ENCODE measurements at places on chromosomes 4 and X.

DNA sequence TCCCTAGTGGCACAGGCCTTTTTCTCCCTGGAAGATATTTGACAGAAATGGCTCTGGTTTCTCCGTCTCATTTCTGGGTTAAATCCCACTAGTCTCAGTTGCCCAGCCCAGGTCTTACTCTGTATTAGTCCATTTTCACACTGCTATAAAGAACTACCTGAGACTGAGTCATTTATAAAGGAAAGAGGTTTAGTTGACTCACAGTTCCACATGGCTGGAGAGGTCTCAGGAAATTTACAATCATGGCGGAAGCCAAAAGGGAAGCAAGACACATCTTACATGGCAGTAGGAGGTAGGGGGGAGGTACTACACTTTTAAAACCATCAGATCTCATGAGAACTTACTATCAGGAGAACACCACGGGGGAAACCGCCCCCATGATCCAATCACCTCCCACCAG lies 81.9 kb downstream of the FHDC1 start:
- no peak for DNase-seq

DNA sequence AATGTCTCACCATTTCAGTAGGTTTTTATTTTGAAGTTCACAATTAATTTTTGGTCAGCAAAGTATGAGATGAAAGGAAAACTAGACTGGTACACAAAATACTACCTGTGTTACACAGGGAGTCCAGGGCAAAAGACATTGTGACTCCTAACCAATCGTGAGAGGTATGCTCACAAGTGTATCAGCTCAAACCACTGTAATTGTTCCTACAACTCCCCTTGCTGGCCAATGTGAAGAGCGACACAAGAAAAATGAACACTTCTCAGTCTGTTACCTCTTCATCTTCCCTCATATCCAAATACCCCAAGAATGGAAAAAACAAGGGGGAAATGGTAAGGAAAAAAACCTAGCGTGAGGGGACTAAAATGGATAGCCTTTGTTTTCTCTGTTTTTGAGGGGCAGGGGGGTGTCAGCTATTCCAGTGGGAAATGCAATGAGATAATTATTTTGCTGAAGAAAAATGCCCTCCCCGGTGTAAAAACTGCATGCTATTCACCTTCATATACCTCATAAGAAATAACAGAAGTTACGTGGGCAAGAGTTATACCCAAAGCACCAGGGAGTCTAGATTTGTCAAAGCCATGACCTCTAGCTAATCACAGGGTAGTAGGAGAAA lies 30.6 kb upstream of the NSUN7 start:
- DNase-seq = no peak

DNA sequence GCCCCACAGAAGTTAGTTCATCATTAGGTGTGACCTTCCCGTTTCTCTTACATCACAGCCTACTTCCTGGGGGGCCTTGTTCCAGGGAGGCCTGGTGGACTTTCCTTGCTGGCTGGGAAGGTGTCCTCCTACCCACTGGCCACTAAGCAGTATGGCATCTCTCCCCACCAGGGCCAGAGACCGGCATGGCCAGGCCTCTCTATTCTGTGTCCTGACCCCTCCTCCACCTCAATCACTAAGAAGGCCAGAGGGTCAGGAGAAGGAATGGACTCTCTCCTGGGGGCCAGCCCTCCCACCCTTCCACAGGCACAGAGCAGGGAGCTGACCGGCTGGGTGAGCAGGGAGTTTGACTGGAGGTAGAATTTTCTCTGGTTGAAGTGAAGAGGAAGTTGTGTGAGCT lies 81.9 kb downstream of the PJA1 start:
- no peak for DNase-seq

GRCh38 chr4:45442466-45442865 lies 681.4 kb downstream of the GABRG1 start:
- DNase-seq = no peak

GRCh38 chr4:82644734-82645126 lies 82.9 kb upstream of the TMEM150C start:
- no peak for DNase-seq

DNA sequence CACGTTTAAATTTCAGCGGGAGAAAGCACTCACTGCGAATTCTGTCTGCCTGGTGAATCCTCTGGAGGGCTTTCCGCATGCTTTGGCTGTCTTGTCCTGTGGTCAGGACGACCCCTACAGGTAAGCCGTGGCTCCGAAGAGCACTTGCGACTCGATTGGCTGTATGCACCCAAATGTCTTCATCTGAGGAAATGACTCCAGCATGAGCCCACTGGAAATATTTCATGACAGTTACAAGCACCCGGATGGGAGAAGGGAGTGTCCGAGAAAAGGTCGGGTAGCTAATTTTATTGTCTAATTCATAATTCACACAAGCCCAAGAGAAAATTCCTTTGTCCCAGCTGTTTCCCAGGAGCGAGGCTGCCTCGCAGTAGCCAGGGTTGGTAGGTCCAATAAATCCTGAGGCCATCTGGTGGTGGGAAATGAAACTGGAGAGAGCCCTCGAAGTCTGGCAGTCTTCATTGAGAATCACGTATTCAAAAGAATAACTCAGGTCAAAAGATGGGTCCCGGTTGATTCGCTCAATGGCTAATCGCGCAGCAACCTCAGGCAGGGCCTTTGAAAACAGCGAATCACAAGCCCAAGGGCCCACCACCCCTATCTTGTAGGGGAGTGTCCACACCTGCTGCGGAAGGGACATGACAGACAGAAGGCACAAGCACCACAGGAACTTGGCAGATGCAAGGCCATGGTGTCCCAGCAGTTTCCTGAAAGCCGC lies 6.6 kb downstream of the GUCY2F start:
- DNase-seq = no peak

- no peak for DNase-seq
These were observed 16.3 kb upstream of the ESX1 start for GRCh38 chrX:104270916-104271512.

DNA sequence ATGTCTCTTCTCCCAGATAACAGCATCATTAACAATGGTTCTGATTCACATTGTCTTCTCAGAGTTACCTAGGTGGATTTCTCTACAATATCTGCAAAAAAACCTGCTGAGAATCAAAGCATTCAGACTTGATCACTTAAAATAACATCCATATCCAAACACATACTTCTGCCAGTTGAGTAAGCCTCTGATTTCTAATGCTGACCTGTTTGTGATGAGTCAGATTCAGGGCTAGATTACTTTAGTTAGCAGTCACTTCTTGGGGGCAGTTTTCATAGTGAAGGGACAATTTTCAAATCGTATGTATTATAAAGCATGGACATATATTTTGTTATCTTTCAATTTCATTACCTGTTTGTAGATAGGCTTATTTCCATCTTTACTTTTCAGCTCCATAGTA lies 35.5 kb downstream of the CCNI start:
- no peak for DNase-seq

GRCh38 chr4:80085081-80085480 lies 12.1 kb upstream of the ANTXR2 start:
- no peak for DNase-seq

- no peak for DNase-seq
These were observed 247.6 kb downstream of the PAPSS1 start for GRCh38 chr4:107472265-107472948.

GRCh38 chr4:99395595-99396364 lies 39.4 kb downstream of the ADH7 start:
- DNase-seq = no peak

- DNase-seq = no peak
These were observed 40.6 kb upstream of the LSM6 start for GRCh38 chr4:146134761-146135445.

DNA sequence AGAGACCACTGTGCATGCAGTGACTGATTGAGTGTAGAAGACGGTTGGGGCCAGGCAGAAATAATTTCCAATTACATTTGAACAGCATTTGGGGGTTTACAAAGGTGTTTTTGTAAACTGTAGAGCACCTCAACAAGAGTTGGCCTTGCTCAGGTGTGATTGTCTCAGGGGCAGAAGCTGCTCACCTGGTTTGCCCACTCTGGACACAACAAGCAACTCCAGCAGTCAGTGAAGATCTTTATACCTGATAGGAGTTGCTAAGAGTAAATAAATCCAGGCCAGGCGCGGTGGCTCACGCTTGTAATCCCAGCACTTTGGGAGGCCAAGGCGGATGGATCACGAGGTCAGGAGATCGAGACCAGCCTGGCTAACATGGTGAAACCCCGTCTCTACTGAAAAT lies 221.3 kb downstream of the RAB28 start:
- DNase-seq = no peak

GRCh38 chrX:68043713-68044438 lies 389.4 kb downstream of the OPHN1 start:
- no peak for DNase-seq

DNA sequence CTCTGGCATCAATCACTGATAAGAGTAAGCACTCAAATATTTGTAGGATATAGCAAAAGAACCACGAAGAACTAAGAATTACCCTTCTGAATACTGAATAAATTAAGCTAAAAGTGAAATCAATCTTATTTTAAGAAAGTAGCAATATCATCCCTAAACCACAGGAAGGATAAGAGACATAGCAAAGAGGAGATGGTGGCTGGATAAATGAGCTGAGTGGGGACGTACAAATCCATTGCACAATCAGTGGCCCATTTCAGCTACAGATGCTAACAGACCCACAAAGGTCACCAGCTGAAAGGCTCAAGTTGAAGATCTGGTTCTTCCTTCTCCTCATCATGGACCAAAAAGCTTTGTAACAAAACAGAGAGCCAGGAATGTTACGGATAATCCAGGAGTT lies 77.1 kb downstream of the SLC9A7 start:
- no peak for DNase-seq

DNA sequence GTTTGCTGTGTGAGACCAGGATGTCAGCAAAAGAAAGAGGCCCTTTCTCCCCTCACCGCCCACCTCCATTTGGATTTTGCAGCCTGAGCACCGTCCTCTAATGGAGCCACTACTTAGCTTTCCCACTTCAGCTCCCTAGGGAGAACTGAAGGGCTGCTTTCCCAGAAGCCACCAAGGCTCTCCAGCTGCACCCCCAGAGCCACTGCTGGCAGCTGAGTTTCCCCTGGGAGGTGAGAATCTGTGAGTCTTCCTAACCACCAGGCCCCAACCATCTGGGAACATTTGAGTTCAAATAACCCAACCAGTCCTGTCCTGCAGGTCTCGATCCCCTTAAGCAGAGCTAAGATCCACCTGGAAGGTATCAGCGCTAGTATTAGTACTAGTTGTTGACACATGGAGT lies 173.1 kb upstream of the USP9X start:
- DNase-seq = no peak

DNA sequence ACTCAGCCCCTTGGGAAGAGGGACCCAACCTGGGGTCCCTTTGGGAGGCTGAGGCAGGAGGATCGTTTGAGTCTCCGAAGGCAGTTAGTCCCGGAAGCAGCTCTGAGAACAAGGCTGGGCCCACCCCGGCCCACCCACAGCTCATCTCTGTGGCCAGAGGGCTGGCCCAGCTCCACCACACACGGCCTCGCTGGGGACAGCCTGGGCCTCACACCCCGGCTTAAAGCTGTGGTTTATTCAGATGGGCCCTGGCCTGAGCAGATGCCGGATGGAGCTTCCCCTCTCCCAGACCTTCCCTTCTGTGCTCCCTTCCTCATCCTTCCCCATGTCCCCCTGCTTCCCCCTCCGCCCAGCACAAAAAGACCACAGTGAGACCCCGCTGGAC lies 54.4 kb downstream of the FAM53A start:
- DNase-seq = no peak

DNA sequence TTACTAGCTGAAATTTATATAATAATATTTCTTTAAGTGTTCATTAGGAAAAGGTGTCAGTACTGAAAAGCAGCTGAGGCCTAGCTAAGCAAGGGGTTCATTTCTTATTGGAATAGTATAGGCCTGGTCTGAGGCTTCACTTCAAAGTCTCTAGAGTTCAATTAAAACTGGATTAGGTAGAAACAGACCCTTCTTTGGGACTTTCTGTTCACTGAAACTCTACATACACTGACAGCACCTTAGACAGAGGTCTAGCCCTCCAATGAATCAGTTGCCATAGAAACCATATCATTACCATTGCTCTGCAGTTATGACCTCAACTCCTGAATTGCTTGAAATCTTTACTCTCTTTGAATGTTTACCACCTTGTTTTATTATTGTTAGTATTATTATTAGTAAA lies 86.4 kb upstream of the MAB21L2 start:
- no peak for DNase-seq

DNA sequence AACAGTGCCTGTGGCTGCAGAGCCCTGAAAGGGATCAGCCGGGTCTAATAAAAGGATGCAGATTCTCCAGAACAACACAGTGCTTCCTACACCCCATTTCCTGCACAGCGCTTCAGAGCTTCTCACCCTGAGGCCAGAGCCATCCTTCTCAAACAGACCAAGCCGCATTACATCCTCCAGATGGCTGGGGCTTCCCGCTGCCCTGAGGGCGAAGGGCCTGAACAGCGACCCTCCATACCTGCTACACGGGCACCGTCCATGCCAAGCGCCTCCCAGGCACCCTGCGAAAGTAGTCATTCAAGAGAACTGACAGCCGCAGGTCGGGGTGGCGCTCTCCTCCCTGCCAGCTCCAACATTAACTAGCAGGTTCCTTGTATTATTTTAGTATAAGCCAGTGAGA lies 36.5 kb downstream of the ACOX3 start:
- no peak for DNase-seq

DNA sequence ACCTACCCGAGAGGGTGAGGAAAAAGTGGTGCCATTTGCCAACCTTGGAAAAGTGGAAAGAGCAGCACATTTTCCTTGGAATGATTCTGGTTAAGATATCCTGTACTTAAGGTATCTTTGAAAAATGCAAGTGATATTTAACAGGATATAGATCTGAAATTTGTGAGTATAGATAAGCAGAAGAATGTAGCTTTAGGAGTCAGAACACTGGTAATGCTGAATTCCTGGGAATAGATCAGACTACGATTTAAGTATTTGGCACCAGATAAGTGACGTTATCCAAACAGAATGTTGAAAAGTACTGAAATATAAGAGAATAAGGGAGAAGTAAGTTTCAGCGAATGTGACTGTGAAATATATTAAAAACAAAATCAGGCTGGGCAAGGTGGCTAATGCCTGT lies 210.1 kb downstream of the PCDH7 start:
- DNase-seq = no peak

- no peak for DNase-seq
These were observed 231.5 kb upstream of the FMR1 start for GRCh38 chrX:147680251-147680650.

GRCh38 chr4:122845066-122845465 lies 18.4 kb downstream of the FGF2 start:
- DNase-seq = no peak

DNA sequence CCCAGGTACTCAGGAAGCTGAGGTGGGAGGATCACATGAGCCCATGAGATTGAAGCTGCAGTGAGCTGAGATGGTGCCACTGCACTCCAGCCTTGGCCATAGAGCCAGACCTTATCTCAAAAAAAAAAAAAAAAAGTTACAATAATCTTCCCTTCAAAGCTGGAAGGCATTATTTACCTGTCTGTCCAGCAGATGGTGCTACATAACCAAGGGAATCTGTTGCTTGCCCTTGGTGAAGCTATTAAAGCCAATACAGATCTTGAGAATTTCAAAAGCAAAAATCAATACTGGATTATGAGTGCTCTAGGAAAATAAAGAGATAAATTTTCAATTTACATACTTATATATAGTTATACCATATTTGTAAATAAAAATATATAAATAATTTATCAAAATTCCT lies 25.9 kb downstream of the PKD2 start:
- DNase-seq = no peak

Measured in Peyer's patch (tissue), 4 donors.